Amniotic epithelial cell (primary cell): ENCODE measurements at places on chromosomes 3 and 15.

GRCh38 chr3:77142578-77142977 is 102.7 kb downstream of the ROBO2 start:
- no peak for DNase-seq

- DNase-seq, result peak; percentile 52
Observed at GRCh38 chr3:183762304-183762703, 63.1 kb downstream of the MAP6D1 start.

GRCh38 chr15:73750438-73750837 is 2.7 kb downstream of the INSYN1 start:
- no peak for DNase-seq

DNA sequence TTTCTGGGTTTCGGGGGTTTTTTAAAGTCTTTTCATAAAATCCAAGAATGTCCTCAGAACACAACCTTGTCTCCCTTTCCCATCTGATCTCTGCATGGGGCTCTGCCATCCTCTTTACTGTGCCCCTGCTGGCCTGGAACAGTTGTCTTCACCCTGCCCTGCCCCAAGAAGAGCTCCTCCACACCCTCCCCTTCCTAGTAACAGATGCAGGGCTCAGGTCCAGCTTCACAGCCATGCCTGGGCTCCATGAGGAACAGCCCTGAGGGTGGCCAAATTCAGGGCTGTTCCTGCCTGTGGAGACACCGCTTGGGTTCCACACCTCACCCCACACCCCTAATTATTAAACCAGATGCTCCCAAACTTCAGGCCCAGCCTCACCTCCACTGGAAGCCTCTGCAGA is 12.9 kb upstream of the ULK3 start:
- no peak for DNase-seq

- DNase-seq, result no peak
Observed at GRCh38 chr3:161573136-161573535, 76.5 kb downstream of the OTOL1 start.

DNA sequence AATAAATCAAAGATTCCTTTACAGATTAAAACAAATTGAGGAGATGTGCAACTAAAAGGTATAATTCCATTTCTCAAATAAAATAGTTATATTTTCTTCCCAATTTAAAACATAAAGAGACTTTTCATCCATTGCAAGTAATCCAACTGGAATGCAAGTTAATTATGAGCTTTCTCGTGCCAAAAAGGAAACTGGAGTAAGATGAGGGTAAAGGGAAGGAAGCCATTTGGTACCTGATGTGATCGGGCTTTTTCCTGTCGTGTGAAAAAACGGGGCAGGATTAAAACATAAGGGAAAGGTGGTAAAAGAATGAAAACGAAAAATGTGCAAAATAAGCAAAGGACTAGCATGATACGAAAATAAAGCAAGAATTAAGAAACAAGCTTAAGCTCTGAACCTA is 41.8 kb upstream of the XXYLT1 start:
- no peak for DNase-seq

DNA sequence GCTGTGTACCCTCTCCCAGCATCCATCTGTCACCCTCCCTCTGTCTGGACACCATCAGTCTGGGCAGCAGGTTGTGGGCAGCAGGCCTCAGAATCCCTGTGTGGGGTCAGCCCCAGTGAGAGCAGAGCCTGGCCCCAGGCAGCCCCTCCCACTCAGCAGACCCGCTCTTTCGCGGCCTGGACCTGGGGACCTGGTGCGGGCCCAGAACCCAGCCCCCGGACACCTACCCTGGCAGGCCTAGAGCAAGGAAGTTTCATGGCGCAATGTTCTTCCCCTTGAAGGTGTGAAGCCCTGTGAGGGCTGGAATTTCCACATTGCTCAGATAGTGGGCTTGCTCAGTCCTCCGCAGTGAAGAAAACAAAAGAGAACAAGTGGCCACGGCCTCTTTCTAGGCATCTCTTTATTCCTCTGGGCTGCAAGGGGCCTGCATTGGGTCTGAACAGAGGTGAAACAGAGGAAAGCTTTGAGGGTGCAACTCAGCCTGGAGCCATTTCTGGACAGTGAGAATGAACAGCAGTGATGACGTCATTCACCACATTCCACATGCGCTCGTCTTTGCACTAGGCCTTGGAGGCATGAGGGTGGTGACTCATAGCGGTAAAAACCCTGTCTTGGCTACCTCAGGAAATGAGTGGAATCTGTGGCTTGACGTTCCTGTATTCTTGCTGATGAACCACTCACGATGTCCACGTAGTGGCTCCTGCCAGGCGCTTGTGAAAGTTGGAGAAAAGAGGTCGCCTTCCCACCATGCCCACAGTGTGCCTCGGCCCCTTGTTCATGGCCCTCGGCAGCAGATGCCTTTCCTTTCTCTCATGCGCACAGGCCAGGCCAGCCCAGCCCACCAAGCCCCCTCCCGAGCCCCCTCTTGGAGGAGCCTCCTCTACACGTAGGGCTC is 66.1 kb downstream of the SLC30A4 start:
- peak; percentile 100 for DNase-seq

DNA sequence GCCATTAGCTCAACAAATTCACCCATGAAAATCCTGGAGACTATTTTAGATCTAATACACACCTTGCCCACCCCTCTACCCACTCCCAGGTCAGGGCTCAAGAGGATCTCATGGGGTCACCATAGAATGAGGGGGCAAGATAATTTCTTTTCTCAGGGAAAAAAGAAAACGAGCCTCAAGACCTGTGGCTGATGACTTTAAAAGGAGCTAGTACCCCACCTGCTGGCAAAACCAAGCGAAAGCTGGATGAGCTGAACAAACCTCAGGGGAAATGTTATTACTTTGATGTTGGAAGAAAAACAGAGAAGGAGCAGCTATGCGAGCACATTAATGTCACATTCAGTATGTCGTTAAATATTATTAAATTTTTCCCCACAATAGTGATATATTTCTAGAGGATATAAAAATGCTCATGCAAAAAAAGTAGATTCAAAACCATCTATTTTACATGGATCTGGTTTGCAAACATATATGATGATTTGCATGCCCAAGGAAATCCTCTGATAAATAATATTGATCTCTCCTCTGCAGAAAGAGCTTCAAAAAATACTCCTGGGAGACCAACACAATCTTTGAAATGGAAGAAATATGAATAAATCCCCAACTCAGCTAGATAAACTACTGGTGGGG is 37.7 kb downstream of the PLD1 start:
- peak; percentile 67 for DNase-seq

DNA sequence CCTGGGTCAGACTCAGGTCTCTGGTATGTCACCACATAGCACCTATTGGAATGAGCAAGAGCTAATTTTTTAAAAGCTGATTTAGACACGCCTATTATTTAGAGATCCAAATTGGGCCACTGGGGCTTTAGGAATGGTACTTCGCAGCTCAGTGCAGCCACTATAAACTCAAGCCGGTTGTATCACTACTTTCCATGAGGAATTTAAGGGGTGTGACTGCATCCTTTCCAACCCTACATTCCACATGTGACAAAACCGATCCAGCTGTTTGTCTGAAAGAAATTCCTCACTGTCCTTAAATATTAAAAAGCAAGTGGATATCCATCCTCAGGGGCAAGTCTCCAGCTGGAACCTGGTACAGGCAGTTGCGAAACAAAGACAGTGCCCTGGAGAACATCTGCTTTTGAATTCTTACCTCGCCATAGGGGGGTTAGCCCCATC is 12.8 kb downstream of the VGLL3 start:
- DNase-seq, result peak; percentile 55

DNA sequence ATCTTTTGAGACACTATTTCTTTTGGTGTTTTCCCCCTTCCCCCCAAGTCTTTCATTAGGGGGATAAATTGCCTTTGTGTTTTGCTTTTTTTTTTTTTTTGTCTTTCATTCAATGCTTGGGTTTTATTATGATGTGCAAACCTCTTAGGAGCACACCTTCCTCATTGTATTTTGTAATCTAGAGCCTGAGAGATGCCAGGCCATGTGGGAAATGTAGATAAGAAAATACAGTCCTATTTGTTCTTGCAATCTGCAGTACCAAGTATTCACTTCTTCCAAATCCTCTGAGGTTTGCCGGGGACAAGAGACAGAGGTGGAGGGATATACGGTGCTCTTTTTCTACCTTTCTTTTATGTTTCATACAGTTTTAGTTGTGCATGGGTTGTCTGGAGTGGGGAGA is 66.7 kb downstream of the LARS2 start:
- DNase-seq, result no peak

GRCh38 chr3:29525254-29525881 is 244.5 kb downstream of the RBMS3 start:
- peak; percentile 46 for DNase-seq

DNA sequence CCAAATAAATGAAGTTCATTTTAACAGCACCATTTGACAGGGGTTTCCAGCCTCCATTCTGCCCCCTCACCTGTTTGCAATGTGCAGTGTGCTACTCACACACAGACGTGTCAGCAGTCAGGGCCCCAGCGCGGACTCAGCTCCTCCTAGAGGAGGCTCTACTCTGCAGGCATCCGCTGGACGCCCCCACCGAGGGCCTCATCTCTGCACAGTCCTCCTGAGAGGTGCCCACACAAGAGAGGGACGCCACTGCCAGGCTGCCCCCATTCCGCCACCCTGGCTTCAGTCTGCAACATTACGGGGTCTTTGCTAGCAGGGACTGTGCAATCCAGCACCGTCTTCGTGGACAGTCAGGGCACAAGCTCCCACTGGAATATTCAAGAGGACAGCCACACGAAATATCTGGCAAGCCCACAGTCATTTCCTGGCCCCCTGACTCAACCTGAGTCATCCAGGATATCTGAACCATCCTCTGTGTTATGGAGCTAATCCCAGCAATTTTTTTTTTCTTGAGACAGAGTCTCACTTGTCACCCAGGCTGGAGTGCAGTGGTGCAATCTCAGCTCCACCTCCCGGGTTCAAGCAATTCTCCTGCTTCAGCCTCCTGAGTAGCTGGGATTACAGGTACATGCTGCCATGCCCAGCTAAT is 255.0 kb downstream of the OCA2 start:
- peak; percentile 16 for DNase-seq

DNA sequence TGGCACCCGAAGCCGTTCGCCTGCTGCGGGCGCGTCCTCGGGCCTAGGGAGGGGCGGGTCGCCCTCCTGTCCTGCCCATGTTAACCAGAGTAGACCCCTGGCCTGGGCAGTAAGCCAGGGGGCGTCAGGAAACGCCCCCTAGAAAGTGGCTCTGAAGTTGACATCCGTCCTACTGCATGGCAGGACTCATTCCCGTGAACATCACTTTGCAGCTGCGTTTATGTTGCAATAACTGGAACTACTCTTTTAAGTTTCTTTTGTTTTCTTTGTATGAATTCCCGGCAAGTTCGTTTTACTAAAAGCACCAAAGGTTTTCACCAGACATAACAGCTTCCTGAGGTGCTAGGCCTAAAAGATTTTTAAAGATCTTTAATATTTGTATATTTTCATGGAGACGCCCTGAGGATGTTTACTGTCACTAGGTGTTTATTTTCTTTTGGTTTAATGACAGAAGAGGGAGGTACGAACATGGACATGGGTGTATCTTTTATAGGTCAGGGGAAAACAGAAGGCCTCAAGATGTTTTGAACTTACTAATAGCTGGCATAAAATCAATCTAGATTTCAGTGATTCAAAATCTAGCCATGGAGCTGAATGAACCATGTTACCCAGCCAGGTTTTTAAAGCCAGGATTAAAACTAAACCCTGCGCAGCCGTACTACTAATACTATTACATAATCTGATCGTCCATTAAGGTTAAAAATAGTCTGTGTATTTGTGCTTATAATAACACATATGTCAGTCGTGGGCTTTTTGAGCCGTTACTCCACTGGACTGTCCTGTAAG is 1.0 kb downstream of the C15orf61 start:
- DNase-seq, result peak; percentile 58

- no peak for DNase-seq
Observed at GRCh38 chr3:43034200-43034599, 55.1 kb downstream of the GASK1A start.

DNA sequence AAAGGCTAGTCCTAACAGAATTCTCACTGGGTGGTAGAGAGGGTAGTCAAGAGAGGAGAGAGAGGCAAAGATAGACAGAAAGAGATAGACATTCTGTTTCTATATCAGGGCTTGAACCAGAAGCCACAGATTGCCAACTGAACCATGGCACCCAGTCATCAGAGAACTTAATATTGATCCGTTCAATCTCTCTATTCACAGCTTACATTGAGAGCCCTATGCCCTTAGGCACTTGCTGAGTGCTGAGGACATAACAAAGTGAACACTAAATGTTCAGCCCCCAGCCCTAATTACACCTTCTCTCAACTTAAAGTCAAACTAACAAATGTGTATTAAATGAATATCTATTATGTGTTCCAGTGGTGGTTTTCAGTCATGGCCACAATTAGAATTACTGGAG is 124.1 kb downstream of the FILIP1L start:
- no peak for DNase-seq

GRCh38 chr15:78177447-78177873 is 28.3 kb downstream of the IDH3A start:
- no peak for DNase-seq

DNA sequence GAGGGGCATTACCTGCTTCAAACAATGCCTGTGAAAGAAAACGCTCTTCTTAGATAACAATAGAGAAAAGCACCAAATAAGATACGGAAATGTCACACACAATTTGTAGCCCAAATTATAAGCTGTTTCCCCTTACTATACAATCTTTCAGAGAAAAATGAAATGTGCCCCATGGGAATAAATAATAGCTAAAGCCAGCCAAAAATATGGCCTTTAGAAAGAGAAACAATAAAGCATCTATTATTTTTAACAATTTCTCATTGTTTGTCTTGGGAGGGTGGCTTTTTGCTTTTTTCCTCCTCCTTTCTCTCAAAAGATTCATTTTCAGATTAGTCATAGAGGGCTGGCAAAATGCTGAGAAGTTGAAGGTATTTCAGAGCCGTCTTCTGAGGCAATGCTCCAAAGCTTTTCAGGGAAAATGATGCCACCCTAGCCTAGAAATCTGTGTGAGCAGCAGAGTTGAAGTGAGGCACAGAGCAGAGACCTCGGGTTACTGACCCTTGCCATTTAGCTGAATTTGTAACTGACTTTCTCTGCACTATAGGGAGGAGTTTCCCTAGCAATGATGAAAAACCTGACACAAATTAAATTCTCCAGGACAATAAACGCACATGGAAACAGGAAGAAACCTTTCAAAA is 86.3 kb upstream of the PRICKLE2 start:
- peak; percentile 40 for DNase-seq

DNA sequence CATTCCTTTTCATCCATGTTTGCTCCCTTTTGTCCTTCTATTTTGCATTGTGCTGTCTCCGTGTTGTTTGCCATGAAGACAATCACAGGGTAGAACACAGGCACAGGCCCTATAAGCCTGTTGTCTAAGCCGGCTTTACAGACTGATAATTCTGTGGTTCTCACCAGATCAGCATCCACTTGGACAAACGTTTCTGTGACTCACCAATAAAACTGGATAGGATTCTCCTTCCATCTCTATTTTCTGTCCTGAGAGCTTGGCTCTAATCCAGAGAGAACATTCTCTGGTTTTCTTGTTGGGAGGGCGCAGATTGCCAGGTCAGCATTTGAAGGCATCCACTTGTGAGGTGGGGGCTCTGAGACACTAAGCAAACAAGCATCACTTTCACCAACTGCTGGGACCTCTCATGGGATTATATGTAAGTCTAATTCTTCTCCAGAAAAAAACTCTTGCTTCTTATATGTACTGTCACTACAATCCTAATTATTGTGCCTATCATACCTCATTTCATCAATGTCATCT is 101.6 kb downstream of the ERC2 start:
- no peak for DNase-seq

- DNase-seq, result no peak
Observed at GRCh38 chr3:179734497-179735281, 81.8 kb downstream of the USP13 start.
